Urinary bladder (tissue), 4 donors: ENCODE measurements at places on chromosomes 3 and 15. TPM values are rescaled to one million over a fixed set of nuclear protein-coding genes. Genes with fewer than 3 reads are reported as not detected.

DNA sequence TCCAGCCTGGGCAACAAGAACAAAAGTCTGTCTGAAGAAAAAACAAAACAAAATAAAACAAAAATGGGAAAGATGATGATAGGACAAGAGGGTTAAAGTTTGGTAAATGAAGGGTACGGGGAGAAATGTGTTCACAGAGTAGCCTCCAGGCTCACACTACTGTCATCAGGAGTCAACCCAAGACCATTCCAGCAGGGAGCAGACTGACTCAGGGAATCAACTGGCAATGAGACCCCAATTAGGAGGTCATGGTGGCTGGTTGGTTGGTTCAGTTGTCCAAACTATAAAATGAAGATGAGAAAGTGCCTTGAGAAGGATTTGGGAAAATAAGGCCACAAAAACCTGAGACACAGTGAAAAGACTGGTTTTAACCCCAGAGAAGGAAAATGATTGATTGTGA is 51.8 kb downstream of the KLHL6 start:
- no peak for DNase-seq

DNA sequence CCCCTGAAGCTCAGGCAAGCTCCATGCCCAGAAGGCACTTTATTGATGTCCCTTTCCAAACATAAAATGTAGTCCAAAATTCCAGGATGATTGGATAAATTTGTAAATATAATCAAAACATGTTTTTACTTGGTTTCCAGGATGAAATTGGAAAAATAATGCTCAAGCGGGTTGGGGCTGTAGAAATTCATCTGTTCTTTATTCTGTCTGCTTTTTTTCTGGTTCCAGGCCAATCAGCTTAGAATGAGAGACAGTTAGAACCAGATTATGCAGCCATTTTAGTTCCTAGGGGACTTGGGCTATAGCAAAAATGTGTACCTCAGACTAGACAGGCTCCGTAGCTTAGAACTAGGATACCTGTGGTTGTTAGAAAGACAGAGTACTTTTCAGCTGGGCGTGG is 450.8 kb downstream of the MCTP2 start:
- no peak for DNase-seq

DNA sequence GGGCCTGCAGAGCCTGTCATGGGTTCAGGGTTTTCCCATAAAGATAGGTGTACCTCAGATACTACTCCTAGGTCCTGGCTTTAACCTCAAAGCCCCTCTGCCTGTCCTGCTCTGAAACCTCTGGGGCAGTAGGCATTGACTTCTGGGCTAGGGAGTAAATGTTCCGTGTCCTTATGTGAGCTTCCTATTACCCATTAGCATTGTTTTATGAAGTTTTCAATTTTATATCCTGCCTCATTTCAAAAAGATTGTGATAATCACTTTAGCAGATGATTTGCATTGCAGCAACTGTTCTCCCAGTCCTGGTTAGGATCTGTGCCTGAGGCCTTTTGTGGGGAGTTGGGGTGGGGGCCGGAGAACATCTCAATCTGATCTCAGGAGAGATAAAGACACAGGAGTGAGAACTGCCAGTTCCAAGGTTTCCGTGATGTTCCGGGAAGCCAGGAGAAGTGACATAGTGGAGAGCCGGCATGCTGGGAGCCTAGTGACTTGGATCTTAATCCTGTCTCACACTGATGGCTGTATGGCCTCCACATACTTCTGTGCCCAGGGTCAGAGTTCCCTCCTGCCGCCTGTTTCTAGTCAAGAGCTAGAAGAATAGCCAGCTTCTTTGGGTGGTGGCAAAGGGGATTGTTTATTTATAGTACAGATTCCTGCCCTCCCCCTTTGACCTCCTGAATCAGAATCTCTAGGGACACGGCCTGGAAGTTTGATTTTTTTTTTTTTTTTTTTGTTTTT is 10.6 kb downstream of the TPM1 start:
- DNase-seq: no peak

DNA sequence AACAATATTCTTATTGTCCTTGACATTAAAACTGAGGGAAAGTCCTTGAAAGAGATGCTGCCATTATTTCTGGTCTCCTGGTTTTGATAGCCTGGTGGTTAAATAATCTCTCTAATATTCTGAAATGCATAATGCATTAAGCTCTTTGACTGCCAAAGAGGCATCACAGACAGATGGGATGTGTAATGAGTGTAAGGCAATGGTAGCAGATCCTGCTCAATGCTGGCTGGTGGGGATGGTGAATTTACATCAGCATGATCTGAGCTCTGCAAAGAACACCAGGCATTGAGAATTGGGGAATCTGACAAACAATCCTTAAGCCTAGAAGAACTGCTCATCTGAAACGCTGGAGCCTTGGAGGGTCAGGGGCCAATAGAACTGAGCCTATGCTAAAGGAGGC is 528.6 kb upstream of the LMCD1 start:
- no peak for DNase-seq

DNA sequence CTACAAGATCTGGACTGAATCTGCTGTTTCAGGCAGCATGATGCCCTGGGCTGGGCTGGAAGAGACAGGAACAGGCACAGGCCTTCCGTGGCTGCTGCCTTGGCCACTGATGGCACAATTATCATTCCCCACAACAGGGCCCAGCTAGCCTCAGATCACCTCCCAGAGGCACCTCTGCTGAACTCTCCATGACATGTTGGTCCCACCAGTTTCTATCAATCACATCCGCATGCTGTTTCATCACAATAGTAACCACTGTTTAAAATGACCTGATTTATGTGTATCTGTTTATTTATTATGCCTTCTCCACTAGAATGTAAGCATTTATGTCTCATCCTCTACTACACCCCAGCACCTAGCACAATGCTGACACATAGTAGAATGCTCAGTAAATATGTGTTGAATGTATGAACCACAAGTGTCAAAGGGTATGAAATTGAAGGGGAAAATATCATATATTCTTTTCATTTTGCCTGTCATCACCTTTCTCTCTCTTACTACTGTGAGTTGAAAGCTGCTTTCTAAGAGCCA is 32.7 kb upstream of the ZBTB38 start:
- no peak for DNase-seq

DNA sequence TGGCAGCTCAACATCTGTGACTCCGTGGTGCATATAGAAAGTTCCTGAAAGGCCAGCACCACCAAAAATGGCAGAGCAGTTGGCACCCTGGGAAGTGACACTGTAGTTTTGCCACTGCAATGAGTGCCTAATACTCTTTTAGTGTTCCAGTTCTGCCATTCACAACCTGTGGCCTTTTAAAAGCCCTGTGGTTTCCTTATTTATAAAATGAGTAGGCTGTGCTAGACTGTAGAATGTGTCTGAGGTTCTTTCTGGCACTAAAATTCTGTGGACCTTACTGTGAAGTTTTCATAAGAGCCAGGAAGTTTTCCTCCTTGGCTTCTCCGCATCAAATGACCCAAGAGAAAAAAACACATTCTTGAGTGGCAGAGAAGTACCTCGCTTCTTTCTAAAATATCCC is 74.1 kb downstream of the MME start:
- DNase-seq: no peak

DNA sequence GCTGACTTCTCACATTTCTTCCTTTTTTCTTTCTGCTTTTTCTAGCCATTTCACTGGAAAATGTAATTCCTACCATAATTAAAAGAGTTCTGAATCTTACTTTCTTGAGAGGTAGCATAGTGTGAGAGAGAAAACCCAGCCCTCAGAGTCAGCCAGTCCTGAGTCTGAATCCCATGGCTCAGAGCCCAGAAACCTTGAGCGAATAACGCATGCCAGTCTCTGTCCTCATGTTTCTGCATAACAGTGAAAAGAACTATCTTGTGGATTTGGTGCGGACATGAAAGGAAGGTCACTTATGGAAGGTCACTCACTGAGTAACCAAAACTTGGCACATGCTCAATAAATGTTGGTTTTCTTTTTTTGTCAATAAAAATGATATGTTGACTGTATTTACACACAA is 29.3 kb upstream of the SLCO3A1 start:
- DNase-seq: no peak

- DNase-seq: peak; percentile 32
Observed at GRCh38 chr3:51501833-51502561, 2.2 kb upstream of the DCAF1 start.

GRCh38 chr15:86538141-86538540 is 458.5 kb downstream of the AGBL1 start:
- DNase-seq: no peak

DNA sequence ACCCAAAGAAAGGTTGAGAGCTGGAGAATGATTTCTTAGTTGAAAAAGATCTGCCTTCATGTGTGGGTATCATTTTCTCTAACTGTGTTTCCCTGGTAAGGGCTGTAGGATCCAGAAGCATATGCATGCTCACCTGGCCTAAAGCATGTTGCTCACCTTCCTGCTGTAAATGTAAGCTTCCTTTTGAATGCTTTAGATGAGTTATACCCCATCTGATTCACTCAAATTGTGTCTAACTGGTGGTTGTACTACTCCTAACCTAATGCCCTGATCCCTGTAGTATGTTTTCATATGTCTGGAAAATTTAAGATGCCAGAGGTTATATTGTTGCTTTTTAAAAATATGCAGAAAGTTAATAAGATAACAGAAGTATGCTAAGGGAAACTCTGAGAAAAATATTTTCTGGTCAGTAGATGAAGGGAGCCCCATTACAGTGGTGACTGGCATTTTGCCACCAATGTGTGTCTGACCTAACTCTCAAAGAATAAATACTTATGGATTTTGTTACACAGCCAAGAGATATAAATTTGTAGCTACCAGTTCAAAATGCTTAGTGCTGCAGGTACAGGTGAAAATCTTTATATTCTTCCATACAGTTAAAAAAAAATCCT is 7.7 kb downstream of the FILIP1L start:
- DNase-seq: no peak

DNA sequence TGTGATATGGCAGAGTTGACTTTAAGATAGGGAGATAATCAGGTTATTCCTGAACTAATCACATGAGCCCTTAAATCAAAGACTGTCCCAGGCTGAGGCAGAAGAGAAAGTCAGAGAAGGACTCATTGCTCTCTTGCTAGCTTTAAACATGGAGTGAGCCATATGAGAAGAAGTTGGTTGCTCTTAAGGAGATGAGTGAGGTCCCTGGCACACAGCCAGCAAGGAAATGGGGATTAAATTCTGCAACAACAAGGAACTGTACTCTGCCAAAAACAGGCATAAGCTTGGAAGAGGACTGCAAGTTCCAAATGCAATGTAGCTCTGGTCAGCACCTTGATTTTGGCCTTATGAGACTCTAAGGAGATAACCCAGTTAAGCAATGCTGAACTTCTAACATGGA is 457.0 kb downstream of the PLOD2 start:
- DNase-seq: no peak

GRCh38 chr3:110789315-110789714 is 282.3 kb upstream of the NECTIN3 start:
- no peak for DNase-seq

Gene ILDR1
- total RNA-seq: 1.2 TPM

DNA sequence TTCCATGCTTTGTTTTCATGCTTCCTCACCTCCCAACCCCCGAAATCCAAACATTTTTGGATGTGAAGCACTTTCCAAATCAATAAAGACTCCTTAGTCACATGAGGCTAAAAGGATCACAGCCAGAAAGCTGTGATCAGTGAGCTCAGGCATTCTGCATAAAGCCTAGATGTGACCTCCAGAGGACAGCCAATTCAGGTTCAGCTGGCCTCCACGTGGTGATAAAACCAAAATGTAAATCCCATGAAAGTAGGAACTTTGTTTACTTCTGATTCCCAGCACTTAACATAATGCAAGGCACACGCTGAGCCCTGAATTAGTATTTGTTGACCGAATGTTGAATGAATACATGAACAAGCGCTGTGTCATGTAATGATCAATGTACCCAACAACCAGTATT is 249.5 kb upstream of the EOMES start:
- no peak for DNase-seq

- DNase-seq: no peak
Observed at GRCh38 chr3:146382386-146382785, 87.0 kb downstream of the PLSCR2 start.

GRCh38 chr15:90583471-90584252 is 53.9 kb downstream of the CRTC3 start:
- DNase-seq: no peak

DNA sequence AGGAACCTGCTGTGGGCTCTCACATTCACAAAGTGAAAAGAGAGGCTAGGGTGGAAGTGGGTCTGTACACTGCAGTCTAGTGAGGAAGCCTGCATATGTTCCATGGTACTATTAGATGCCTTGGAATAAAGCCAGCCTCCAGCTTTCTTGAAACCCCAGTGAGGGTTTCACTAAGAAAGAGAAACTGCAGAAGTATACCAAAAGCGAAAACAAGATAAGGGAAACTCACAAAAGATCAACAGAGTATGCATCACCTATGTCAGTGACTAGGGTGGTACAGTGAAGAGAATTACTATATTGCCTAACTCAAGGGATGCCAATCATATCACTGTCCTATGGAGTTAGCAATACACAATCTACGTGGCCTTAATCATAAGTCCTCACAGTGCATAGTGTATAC is 212.5 kb upstream of the GADL1 start:
- no peak for DNase-seq

DNA sequence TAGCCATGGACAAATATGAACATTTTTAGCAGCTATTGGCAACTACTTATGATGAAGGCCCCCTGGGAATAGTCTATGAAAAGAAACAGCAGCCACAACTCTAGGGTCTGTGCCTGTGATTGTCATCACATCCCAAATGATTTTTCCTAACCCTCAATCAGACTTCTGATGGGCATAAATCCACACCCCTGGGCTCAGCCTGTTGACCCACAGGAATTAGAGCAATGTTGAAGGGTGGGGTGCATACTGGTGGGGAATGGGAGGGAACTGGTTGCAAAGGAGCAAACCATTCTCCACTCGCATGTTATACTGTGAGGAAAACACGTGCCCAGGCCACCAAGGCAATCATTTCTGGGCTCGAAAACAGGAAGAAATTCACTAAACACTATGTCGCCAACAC is 106.5 kb upstream of the CTNNB1 start:
- DNase-seq: no peak

Gene UBL7
- 15.5 TPM for total RNA-seq

DNA sequence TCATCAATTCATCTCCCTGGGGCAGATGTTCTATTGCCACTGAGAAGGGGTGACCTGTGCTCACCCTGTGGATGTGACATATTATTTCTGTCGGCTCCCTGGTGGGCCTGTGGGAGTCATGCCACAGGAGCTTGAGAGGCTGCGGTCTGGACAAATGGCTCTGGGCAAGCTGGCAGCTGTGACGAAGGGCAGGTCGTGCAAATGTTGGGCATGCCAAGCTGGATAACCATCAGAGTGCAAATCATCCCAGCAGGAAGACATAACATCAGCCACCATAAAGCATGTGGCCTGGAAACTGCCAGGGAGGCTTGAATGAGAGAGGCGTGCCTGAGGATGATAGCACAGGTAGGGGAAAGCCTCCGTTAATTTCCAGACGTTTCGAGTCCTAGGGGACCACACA is 45.3 kb upstream of the FAM3D start:
- DNase-seq: no peak

DNA sequence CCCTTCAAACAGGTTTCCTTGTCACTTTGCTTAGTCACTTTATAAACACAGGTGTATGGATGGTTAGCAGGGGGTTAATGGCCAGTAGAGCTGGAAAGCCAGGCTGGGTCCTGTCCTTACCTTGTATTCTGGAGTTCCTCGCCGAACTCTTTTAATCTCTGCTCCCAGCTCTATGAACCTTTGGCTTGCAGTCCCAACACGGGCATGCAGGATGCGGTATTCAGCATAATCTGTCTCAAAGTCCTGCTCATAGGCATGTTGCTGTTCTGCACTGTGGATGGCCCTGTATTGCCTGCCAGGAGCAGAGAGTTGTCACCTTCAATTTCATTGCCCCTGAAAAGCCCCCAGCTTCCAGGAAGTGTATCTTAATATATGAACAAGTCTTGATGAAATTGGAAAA is 2.7 kb downstream of the ELL3 start:
- DNase-seq: no peak

- no peak for DNase-seq
Observed at GRCh38 chr3:106466881-106467280, 598.1 kb upstream of the CBLB start.

Gene DAPK2
- total RNA-seq: 6.0 TPM
